ENCODE measurements at places on chromosomes 6 and 20.
A peak's percentile ranks its signal among the peaks of the same experiment; 100 is the strongest.

DNA sequence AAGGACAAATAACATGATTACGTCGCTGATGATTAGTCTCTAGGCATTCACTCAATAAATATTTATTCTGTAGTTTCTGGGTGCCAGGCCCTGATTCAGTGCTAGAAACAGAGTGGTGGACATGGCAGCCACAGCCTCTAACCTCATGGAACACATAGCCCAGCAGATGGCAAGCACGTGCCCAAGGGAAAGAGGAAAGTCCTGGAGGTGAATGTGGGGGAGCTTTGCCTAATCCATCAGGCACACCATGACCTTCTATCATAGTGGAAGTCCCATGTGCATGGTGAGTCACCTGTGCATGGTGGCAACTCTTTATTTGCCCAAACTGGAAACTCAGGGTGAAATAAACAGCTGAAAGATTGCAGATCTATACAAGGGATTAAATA is 143.0 kb upstream of the TNFAIP3 start:
- DNase-seq = no peak

DNA sequence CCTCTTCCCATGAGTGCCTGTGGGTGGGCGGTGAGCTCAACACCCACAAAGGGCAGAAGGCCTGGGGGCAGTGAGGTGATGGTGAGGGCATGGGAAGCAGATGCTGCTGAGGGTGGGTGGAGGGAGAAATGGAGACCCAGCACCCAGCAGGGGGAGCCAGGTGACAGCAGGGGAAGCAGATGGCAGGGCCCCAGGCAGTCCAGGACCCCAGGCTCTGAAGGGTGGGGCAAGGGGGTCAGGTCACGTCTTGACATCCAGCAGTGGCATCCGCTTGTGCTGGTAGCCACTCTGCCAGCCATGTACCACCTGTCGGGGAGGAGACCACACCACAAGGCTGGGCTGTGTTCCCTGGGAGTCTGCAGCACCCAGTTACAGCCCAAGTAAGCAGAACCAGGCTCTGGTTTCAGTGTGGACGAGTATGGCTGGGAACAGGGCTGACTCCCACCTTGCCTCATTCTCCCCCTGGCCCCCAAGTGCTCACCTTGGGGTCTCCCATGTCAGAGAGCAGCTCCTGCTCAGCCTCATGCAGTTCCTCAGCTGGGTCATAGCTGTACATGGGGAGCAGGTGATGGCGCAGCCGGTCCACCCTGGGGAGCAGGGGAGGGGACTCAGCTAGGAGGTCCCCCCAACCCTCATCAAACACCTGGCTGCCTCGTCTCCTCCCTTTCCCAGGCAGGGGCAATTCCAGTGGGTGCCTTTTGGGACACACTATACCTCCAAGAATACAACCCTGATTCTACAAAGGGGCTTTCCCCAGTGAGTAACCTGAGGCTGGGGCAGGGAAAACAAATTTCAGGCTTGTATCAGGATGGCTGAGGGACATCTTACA is 2.0 kb downstream of the SMIM29 start:
- peak; percentile 78 for DNase-seq

GRCh38 chr6:91079969-91080368 is 493.1 kb upstream of the MAP3K7 start:
- DNase-seq = peak; percentile 4

GRCh38 chr20:62032609-62033368 is 32.9 kb downstream of the TAF4 start:
- no peak for DNase-seq

DNA sequence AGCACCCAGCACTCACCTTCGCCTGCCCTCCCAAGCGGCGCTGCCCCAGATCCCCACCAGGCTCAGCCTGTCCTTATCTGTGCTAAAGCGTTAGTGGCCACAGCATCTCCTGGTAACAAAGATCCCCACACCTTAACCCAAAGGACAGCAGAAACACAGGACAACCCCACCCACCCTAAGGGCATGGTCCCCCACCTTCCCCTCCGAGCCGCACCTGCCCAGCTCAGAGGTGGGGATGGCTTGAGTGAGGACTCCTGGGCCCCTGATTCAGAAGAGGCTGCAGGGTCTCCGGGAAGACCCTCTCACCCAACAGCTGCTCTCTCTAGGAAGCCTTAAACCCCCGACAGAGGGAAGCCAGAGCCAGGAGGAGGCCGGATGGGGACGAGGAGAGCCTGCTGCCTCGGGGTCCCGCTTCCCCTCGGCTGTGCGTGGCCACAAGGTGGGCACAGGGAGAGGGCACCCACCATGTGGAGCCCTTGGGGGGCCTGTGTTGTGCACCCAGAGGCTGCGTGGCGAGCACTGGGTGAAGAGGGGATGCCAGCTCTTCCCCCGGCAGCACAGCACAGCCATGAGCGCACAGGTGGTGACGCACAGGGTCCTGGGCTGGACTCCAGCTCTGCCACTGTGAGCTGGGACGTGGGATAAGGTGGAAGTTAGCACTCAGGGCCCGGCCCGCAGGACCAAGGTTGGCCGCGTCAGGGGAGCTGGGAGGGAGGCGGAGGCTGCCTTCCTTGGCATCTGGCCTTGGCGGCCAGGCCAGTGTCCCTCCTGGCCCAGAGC is 31.9 kb upstream of the MRGBP start:
- DNase-seq = no peak
